Heart left ventricle (tissue), 16 donors: ENCODE measurements at places on chromosomes 1 and 21.

DNA sequence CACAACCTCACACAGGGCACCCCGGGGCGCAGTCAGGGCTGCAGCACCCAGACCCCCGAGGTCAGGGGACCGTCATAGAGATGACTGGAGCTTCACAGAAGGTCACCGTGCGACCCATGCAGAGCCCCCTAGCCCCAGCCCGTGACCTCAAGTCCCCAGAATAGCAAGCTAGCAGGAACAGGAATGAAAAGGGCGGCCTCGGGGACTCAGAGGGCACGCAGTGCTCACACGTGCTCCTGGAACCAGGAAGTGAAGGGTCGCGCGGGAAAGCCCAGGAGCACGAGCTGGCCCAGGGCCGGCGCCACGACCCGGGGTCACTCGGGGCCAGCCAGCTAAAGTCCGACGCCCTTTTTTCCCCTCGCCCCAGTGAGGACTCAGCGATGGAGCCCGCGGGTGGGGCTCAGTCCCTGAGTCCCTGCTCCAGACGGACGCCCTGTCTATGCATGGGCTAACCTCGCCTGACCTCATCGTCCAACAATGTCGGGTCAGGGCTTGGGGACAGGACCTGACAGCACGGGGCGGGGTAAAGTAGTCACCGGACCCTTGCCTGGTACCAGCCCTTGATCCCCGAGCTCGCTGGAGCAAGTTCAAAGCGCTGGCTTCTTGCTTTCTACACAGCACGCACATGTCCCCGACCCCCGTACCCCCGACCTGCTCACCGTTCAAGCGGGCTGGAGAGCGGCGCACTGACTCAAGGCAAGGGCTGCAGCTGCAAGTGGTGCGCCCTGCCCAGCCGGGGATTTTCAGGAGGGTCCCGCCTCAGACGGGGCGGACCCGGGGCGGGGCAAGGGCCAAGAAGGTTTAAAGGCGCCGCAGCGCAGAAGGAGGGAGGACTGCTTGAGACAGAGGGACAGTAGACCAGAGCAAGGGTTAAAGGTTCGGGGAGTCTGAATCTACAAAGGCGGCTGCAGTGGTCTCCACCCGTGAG is at the start of gene TAGLN2:
TSS of gene TAGLN2 (minus strand) at position 717 of the 928 bp plus-strand sequence. CDS start 4,998 bp downstream, outside the sequence.
- DNase-seq: peak; percentile 96

- no peak for DNase-seq
Measured at GRCh38 chr1:92752719-92753118, 32.2 kb downstream of the EVI5 start.

- DNase-seq: no peak
Measured at GRCh38 chr1:212070720-212071302, 35.3 kb downstream of the DTL start.

DNA sequence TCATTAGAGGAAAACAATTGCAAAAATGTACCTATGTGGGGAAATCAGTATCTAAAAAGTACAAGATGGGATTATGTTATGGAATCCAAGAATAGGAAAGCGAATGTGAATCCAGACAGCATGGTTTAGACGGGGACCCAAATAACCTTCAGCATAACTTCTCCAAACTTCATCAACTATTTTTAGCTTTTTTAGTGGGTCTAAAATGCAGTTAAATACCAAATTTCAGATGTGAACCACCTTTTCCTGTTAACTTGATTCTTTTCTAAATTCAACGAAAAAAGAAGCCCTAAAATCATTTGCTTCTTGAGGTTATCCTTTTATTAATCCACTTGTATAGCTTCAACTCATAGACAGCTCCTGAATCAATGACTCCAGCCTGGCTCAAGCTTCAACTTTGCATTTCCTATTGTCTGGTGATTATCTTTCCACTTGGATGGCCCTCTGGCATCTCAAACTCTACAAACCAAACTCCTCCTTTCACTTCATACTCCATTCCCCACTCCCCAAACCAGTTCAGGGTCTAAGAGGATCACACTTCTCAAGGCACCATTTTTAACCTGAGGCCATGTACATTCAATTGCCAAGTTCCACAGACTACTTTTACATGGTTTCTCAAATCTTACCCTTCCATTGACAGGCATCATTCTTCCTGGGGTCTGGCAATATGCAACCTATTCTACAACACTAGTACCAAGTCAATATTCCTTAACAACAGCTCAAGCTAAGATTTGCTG is 7.4 kb downstream of the ERRFI1 start:
- no peak for DNase-seq

DNA sequence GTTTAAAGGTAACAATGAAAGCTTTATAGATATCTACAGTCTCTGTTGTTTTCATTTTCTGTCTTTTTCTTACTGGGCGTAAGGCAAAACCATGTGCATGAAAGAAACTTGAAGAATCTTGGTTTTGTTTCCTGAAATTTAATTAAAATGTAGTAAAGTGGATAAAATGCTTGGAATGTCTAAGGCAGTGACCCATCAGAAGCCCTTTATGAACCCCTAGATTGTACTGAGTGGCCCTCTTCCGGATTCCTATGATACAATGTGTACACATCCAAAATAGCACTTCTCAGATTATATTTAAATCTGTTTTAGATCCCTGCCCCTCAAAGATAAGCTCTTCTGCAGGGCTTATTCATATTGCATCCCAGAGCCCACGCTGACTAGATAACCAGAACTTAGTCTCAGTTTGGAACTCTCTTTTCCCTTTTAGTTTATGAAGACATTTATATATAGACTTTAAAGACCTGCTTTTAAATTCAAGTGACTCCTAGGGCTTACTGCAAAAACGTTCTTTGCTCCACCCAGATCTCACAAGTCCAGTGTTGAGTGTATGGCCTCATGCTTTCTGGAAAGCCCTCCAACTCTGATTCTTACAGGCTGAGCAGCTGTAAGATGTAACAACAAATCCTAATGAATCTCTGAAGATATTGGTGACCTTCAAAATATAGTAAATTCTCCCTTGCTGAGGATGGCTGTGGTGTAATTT is 142.9 kb downstream of the LRRC7 start:
- no peak for DNase-seq

DNA sequence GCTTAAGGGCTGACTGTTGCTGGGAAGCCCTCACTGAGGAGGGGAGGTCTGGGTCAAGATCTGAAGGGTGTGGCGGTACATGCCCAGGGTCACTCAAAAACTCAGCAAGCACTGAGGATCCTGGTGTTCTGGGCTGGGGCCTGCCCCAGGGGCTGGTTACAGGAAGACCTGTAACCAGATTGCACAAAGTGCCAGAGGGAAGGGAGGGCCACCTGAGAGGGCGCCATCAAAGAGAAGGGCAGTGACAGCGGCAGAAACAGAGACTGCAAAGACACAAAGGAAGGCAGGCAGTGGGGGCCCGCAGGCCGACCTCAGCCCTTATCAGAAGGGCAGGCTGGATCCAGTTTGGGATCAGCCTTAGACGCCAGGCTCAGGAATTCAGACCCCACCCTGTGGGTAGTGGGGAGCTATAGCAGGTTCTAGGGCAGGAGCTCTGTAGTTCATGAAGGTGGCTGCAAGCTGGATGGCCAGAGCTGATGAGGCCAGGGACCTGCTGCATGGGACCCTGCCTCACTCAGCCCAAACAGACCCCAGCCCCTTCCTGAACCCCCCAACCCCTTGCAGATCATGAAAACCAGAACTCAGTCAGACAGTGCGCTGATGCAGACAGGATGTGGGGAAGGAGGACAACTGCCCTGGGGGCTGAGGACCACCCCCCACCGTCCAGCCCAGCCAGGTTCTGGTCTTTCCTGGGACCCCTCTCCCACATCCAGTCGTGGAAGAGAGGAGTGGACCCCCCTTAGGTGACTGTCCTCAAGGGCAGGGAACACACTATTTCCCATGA is 3.9 kb downstream of the SH2D5 start:
- no peak for DNase-seq

DNA sequence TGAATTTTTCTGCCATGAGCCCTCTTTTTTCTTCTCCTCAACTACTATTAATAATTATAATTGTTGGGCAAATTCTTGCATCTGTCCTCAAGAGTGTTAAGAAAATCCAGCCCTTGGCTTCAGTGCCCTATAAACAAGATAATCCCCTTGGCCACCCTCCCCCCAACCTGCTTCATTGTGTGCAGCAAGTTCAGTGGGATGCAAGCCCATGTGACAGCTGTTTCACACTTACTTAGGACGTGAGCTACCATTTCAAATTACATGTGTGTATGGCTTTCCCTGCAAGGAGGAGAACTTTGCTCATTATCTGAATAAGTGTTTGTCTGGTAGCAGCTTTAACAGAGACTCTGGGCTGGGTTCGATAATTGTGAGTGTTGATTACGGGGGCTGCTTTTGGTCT is 276.2 kb downstream of the CACNA1E start:
- DNase-seq: no peak

DNA sequence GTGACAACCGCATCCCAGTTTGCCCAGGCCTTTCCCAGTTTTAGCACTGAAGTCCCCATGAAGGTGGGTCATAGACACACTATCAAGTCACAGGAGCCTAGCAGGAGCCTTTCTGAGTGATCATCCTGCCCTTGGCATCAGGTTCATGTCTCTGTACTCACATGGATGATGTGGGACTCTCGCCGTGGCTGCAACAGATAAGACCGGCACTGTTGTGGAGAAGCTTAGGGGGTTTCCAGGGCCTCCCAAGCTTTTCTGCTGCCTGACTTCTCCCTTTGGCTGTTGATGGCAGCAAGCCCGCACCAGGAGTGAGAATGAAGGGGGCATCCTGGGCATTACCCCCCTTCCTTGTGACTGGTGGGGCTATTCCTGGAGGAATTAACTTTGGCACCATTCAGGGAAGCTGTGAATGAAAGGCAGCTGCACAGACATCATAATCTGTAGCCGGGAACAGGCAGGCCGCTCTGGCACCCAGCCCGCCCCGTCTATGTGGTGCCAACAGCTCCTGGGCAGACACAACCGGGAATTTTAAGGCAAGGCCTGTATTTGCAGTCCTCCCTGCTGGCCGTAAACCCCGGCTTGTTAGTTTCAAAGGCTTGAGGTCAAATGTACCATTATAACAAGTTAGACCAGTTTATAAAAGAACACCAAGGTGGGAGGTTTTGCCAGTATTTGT is 148.6 kb downstream of the HUNK start:
- DNase-seq: peak; percentile 83

- no peak for DNase-seq
Measured at GRCh38 chr1:236082526-236082925, 17.6 kb upstream of the NID1 start.

DNA sequence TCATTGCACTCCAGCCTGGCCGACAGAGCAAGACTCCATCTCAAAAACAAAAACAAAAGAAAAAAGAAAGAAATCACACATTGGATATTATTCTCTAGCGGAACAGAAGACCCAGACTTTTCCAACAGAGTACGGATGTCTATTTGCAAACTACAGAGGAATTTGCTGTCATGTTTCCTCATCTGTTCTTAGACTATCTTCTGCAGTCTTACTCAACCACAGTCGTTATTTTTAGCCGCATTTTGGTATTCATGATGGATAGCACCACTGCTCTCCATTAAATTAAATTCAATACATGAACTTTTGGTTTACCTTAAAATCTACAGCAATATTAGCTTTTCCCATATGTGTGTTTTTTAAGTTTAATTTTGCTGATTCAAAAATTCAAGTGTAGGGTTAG is 14.2 kb upstream of the HEATR1 start:
- DNase-seq: no peak

DNA sequence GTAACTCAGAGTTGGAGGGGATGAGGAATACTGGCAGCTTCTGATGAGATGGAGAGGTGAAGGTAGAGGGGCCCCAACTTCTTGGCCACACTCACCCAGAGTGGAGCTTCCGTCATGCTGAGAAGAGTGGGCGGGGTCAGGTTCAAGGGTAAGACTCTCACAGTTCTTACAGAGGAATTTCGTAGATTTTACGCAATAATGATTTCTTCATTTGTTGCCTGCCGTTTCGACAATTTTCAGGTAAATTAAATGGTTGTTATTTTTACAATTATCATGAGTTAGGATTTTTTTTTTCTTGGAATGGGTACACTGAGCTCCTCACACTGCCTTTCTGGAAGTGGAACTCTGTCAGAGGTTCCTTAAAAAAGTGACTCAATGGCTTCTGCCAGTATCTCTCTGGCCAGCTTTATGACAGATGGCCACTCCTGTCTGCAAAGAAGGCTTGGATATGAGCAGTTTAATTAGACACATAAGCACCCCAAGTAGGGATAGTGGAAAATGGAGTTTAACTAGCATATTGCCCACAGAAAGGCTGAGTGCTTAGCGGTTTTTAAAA is 13.8 kb upstream of the NLRP3 start:
- DNase-seq: no peak

DNA sequence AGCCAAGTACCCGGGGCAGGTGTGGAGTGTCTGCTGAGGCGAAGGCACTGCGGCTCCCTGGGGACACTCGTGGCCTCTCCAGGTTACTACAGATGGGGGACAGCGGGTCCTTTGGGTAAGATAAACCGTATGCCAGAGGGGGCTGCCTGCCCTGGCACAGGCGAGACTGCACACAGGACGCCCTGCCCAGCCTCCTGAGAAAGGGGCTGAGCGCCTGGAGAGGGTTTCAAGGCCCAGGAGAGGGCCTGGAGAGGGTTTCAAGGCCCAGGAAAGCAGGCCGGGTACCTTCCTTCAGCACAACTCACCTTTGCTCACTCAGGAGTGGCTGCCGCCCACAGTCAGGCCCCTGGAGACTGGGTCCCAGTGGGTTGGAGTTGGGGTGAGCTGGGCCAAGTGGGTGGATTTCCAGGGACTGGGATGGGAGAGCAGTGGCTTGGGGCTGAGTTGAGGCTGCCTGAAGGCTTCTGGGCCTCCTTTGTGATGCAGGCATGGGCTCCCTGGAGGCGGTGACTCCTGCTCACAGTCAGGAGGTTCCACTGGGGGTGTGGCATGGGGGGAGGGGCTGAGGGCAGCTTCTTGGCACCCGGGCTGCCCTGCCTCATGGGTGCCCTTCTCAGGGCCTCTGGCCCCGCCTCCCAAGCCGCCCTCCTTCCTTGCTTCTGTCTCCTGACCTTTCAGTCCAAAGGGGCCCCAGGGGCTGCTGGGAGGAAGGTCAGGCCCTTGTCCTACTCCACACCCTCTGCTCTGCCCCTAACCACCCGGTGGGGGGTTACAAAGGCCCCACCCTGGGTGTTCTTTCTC is at the start of gene MMEL1:
TSS of gene MMEL1 (minus strand) at position 456 of the 801 bp plus-strand sequence. CDS start 3,532 bp downstream, outside the sequence.
- no peak for DNase-seq

- DNase-seq: no peak
Measured at GRCh38 chr1:92484472-92485380, 2.0 kb downstream of the GFI1 start.

DNA sequence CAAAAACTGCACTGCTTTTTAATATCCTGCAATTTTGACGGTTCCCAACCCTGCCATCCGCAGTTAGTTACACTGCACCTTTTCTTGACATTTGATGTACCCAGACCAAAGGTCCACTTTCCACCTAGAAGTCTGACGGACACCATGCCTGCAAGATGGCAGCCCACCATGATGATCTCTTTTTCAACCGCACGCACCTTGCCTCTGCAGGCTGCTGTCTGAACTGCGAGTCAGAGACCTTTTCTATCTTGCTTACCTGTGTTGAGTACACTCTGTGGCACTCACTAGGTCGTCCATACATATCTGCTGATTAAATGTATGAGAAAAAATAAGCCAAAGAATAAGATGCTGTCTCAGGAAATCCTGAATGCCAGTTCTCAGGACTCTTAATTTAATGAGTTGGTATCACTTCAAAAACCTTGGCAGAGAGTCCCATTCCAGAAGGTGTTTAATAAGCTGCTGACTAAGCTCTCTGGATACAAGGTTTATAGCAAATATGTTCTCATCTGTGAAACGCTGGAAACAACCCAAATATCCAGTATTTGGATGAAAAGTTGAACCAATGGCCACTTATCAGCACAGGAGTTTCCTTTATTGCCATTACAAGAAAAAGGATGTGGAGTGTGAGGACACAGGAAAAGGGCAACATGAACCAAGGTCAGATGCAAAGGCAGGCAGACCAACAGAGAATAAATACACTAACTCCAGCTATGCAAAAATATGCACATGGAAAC is 37.9 kb downstream of the GNG12 start:
- DNase-seq: no peak

GRCh38 chr1:27388337-27389005 is 4.0 kb upstream of the GPR3 start:
- DNase-seq: peak; percentile 69

GRCh38 chr1:88194542-88194941 is 489.5 kb upstream of the PKN2 start:
- DNase-seq: no peak
